Mesenteric fat pad (tissue), 1 donor: ENCODE measurements at places on chromosomes 4 and X. TPM values are rescaled to one million over a fixed set of nuclear protein-coding genes. Genes with fewer than 3 reads are reported as not detected.

Gene WWC2
- total RNA-seq, result 37.6 TPM

DNA sequence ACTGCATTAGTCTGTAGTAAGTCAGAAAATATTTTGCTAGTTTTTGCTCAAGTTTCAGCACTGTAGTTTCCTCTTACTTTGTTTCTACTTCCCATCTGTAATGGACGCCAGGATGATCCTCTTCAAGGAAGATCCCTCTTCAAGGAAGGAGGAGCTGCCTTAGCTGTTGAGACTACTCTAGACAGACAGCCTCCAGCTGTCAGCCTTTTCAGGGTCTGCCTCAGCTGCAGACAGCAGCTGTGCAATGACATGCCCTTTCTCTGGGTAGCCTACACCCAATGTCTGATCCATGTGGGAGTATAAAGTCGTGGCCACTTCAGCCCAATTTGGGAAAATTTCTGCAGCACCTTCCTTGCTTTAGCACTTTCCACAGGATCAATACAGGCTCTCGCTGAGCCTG lies 281.0 kb upstream of the MAOA start:
- DNase-seq, result no peak

Gene HMX1
- not detected for total RNA-seq

Gene SMIM20
- total RNA-seq, result 25.7 TPM

DNA sequence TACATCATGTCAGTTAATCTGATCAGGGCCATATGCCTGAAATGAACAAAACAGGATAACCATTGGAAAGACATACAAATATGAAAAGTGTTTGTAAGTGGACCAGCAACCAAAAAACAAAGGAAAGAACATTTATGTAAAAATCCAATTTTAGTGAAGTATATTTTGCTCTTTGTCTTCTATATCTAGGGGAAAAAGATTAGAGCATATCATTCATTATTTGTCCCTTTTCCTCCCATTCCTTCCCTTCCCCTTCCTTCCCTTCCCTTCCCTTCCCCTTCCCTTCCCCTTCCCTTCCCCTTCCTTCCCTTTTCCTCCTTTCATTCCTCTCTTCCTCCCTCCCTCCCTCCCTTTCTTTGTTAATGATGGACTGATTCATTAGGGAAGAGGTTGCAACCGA lies 1.8 kb upstream of the GNRHR start:
- no peak for DNase-seq

GRCh38 chrX:112681976-112682375 lies 2.2 kb upstream of the LHFPL1 start:
- no peak for DNase-seq

DNA sequence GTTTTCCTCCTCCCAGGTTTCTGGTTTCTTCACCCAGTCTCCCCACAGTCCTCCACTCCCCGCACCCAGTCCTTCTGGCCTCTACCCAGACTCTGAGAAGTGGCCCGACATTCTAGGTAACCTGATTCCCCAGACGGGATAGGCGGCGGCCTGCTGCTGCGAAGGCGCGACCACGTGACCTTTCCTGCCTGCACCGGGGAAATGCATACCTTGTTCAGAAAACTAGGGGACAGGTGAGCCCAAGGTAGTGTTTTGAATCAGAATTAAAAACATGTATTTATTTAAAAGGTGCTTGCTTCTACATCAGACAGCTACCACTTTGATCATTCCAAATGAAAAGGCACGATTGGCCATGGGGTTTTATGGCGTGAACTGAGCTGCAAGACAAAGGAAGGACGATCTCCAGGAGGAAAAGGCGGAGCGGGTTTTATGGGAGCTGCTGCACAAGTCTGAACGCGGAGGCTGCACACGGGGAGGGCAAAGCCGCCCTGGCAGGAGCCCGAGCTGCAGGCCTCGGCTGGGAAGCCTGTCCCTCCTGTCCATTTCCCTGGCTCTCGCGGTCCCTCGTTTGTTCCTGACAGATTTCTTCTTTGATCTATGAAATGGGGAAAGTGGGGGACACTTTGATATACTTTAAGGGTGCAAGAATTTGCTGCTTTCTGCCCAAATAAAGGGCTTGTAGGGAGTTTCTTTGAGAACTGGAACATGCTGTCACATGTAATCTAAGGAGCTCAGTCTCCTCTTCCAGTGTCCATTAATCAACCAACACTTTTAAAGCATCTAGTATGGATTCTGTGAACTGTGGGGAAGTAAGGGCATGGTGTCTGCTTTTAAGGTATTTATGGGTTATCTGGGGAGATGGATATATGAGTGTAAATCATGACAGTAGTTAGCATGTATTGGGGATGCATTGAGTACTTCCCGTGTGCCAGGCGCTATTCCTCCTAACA lies 150.9 kb downstream of the SPRY1 start:
- no peak for DNase-seq

Gene AR
- 19.3 TPM for total RNA-seq
